ENCODE measurements at places on chromosomes 12 and 14. TPM values are rescaled to one million over a fixed set of nuclear protein-coding genes. Genes with fewer than 3 reads are reported as not detected.

Gene GPR132
- total RNA-seq = 1.0 TPM

Gene INHBC
- not detected for total RNA-seq

Gene GPR84
- total RNA-seq = not detected

Gene RPL10L
- 2.5 TPM for total RNA-seq

Gene POU6F1
- 5.6 TPM for total RNA-seq

Gene NID2
- 18.8 TPM for total RNA-seq

Gene HHIPL1
- total RNA-seq = 0.44 TPM

Gene TBX3
- 7.2 TPM for total RNA-seq

Gene ZDHHC22
- 0.42 TPM for total RNA-seq

Gene P2RX2
- not detected for total RNA-seq

DNA sequence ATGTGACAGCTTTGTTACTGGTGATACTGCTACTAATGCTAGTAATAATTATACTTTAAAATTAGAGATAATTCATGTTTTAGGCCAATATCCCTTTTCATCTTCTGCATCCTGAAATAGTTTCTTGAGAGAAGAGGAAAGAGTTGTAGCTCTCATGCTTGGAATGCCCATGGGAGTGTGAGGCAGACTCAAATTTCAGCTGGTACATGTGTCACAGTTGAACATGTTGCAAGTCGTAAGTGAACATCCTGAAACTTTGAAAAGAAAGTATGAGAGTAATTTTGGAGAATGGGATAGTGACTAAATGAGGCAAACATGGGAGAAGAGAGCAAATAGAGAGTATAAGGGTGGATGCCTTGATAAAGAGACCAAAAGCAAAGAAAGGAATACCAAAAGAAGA is 168.0 kb downstream of the TMTC3 start:
- no peak for DNase-seq

DNA sequence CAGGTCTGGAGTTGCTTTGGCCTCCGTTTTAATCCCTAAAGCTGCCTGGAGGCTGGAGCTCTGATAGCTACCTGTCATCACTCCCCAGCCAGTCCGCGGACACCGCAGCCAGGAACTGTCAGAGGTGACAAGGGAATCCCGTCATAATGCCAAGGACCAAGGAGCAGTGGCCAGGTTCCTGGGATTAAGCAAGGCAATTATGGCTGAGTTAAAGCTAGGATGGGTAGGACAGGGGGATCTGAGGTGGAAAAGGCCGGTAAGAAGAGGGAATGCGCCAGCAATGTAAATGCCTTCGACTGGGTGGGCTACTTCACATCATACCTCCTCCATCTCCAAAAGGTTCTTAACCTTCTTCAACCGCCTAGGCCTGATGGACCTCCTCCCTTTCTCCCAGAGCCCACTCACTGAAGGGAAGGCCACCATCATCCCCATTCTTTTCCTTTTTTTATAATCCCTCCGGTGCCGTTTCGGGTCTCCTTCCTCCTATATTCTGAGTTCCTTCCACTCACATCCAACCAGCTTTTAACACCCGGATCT is 1.9 kb downstream of the PPP1R3E start:
- peak; percentile 65 for DNase-seq

DNA sequence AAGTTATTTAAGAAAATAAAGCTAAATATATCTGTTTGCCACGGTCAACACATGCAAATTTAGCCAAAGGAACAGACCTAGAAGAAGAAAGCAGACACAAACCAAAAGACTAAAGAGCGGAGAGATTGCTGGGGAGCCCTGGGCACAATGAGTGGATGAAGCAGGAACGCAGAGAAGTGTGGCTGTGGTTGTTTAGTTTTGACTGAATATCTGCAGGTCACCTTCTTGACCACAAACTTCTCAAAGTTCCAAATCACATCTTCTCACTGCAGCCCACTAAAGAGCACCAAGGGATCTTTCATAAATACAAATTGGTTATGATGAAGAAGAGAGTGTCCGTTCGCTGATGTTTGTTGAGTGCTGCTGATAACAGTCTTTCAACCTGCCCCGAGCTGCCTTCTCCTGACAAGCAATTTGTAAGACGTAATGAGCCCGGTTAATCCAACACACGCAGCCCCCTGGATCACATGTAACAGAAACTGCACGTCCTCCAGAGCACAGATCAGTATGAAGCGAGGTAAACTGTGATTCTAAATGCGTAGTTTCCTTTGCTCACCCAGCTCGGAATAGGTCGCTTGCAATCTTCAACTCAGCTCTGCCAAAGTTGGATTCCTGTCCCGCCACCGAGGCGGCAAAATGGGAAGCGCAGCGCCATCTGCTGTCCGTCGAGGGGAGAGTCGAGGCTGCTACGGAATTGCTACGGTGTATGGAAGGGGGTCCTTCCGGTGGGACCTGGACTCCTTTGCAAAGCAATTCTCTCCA is 120.8 kb downstream of the GXYLT1 start:
- DNase-seq = peak; percentile 67

- DNase-seq = no peak
Measured at GRCh38 chr12:66025477-66025876, 105.1 kb downstream of the LLPH start.

DNA sequence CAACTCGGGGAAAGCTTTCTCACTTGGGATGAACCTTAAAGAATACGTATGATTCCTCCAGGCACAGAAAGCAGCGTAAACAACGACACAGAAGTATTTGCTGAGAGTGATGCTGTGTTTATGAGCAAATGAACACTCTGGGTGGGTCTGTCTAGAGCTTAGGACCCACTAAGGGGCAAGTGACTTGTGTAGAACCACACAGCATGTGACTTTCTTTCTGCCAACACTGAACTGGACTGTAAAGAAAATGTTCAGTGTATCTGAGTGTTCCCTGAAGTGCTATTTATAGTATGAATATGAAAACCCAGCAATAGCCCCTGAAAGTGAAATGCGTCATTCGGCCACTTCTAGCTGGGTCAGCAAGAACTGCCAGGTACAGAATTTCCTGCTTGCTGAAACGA is 78.5 kb downstream of the ST8SIA1 start:
- DNase-seq = no peak

- DNase-seq = no peak
Measured at GRCh38 chr12:66129934-66130266, 650 bp downstream of the LLPH start.

GRCh38 chr14:70594461-70594860 is 6.0 kb downstream of the MED6 start:
- no peak for DNase-seq

GRCh38 chr14:72522847-72523246 is 371.1 kb downstream of the DPF3 start:
- DNase-seq = no peak

- no peak for DNase-seq
Measured at GRCh38 chr14:83757916-83758315, 1772.0 kb upstream of the FLRT2 start.

DNA sequence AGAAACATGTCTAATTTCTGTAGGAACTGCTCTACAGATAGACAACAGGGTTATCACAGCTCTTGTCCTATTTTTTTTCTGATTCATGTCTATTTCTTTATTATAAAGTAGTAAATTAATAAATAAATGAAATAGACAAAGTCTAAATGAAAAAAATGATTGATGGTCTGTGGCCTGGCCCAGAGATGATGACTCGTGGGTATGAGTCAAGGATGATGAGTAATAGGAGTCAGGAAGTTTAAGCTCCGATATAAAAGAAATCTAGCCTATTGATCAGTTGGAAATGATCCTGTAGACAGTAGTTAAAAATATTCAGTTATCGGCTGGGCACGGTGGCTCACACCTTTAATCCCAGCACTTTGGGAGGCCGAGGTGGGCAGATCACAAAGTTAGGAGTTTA is 90.6 kb upstream of the RTL1 start:
- no peak for DNase-seq

DNA sequence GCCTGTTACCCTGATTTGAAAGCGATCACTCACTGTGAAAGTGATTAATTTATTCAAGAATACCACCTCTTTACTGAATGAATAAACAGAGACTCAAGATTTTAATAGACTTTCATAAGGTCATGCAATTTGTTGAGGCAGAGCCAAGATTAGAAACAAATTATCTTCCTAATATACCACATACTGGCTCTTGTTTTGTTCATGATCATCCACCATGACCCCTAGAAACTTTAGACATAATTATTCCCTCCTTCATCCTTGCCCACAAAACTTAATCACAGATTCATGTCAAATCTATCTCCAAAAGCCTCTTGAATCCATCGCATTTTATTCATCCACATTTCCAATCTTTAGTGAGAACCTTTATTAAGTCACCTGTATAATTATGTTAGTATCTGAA is 152.3 kb downstream of the ATXN7L3B start:
- no peak for DNase-seq

DNA sequence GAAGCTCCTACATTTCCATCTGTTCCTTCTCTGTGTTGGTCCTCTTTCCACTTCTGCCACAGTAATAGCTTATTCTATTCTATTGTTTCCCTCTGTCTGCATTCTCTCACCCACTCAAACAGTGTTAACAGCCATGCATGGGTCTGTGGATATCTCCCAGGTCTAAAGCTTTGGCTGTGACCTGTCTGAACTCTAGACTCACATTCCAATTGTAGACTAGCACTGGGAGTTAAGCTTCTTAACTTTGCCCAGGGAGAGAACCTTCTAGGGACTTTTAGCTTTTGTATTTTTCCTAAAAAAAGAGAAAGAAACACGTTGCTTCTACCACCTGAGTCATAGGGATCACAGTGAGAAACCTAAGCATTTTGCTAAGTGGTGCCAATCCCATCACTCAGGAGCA is 36.7 kb downstream of the PTPRR start:
- no peak for DNase-seq

GRCh38 chr12:75991753-75992152 is 39.8 kb downstream of the PHLDA1 start:
- DNase-seq = no peak

DNA sequence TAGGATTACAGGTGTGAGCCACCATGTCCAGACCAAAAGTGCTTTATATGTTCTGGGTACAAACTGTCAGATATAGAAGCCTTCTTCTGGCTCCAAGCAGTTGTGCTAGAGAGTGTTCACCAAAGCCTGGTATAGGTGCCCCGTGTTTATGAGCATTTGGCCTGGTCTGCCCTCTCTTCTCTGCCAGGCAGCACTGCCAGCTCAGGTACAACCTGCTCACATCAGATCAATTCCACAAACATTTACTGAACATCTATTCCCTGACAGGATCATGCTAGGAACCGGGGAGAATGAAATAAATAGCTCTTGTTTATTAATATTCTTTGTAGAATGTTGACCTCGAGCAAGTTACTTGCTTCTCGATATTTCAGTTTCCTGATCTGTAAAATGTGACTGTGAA is 20.0 kb upstream of the SOCS2 start:
- no peak for DNase-seq

- no peak for DNase-seq
Measured at GRCh38 chr12:57992001-57992400, 50.6 kb downstream of the ATP23 start.

- DNase-seq = no peak
Measured at GRCh38 chr14:92926931-92927330, 4.0 kb downstream of the CHGA start.

GRCh38 chr12:8032242-8033152 is at the start of gene FOXJ2:
TSS of gene FOXJ2 (plus strand) at chr12:8032716. CDS start at chr12:8039833, 7,117 bp downstream.
- DNase-seq = peak; percentile 82

GRCh38 chr12:101004898-101005297 is 205.1 kb downstream of the SLC5A8 start:
- no peak for DNase-seq

DNA sequence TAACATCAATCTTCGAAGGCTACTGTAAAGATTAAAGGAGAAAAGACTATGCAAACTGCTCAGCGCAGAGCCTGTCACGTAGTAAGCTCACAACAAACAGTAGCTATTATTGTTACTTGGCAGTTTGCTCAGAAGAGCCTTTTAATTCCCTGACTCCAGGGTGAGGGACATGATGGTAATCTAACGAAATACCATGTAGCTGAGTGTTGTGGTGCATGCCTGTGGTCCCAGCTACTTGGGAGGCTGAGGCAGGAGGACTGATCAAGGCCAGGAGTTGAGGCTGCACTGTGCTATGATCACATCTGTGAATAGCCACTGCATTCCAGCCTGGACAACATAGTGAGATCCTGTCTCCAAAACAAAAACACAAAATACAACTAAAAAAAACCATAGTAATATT is 22.8 kb downstream of the HEBP1 start:
- DNase-seq = no peak

DNA sequence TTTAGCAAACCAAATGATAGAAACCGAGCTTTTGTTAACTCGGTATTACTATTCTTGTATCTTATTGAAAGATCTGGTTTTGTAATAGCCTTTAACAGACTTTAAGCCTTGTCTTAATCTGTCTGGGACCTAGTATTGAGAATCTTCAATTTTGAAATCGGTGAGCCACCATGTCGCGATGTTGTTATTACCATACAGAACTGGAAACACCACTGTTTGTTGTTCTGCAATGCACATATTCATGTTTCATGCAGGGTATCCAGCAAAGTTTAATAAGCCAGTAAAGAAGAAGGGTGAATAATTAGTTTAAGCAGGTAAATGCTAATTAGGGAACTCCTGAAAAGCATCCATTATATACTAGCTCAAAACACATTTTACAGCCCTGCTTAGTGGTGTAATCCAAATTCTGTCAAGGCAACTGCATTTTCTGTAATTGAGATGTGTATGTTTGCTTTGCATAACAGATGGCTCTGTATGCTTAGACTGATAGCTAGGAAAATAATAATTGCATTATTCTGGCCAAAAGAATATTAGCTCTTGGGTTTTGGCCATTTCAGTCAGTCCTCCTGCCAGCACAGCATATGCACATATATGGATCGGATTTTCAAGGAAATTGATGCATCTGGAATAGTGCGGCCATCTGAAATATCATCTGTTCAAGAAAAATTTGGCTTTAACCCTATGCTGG is 389.2 kb downstream of the EGLN3 start:
- DNase-seq = no peak

DNA sequence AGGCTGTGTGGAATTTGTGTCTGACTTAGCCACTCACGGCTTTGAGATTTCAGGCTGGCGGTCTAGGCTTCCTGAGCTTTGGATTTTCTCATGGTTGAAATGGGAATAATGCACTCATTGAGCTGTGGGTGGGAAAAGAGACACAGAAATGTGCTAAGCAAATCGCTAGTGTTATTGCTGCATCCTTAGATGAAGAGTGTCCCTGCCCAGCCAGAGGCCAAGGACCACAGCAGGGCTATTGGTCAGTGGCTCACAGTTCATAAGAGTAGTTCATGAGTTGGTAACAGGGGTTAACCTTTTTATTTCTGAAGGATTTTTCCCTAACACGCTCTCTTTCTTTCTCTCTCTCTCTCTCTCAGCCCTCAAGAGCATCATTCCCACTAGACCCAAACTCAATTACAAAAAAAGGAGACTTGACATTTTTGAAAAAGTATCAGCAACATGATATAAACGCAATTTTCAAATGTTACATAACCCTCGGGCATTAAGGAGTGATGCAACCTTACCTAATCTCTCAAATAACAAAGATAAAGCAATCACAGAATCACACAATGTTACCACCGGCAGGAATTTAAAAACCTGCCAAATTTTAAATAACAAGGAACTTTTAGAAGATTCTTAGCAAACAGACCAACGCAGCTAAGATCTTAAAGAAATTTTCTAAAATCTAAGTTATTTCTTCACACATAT is 36.7 kb upstream of the RMST start:
- no peak for DNase-seq
